ENCODE measurements at places on chromosomes 11 and 22. TPM values are rescaled to one million over a fixed set of nuclear protein-coding genes. Genes with fewer than 3 reads are reported as not detected.

GRK2 gene
- 31.0 TPM for total RNA-seq

CCDC89 gene
- not detected for total RNA-seq

OSM gene
- total RNA-seq: not detected

TRIM51 gene
- not detected for total RNA-seq

NRXN2 gene
- 0.54 TPM for total RNA-seq

LRRC55 gene
- total RNA-seq: 4.5 TPM

OR8J1 gene
- total RNA-seq: not detected

HMOX1 gene
- total RNA-seq: 50.7 TPM

MGAT3 gene
- total RNA-seq: 19.0 TPM

YWHAH gene
- 104 TPM for total RNA-seq

APOA4 gene
- total RNA-seq: 0.50 TPM

CTSW gene
- 0.59 TPM for total RNA-seq

SLCO2B1 gene
- 0.32 TPM for total RNA-seq

MUC5AC gene
- 0.49 TPM for total RNA-seq

EI24 gene
- 56.5 TPM for total RNA-seq

DNA sequence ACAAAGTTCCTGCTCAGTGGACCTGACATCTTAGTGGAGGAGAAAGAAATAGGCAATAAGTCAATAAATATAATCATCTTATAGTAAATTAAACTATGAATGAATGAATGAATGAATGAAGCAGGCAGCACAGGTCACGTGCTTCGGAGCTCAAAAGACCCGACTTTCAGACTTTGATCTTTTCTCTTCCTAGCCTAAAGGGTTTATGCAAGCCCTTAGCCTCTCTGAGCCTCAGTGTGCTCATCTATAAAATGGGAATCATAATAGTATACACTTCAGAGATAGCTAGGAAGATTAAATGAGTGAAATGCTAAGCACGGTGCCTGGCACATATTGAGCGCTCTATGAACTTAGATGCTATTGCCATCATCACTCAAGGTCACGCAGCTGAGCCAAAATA lies 7.5 kb downstream of the PVALB start:
- no peak for ATAC-seq

DNA sequence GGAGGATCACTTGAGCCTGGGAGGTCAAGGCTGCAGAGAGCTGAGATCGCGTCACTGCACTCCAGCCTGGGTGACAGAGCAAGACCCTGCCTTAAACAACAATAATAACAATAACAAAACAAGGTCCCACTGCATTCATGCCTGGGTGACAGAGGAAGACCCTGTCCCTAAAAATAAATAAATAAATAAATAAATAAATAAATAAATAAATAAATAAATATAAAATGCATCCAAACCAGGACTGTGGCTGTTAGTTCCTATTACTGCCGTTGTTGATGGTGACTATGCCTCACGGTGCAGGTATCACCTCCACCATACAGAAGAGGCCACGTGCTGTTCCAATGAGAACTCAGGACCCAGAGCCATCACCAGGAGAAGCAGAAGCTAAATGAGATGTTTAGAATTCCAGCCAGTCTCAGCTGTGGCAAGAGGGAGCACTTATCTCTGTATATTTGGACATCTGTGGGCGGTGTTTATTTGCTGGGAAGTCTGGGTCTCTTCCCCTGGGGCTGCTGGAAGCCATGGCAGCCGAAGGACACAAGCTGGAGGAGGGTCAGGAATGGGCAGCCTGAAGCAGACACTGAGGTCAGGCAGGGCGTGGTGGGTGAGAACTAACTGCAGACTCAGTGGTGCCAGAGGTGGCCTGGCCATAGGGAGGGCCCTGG lies 21.6 kb downstream of the C11orf86 start:
- no peak for ATAC-seq

DNA sequence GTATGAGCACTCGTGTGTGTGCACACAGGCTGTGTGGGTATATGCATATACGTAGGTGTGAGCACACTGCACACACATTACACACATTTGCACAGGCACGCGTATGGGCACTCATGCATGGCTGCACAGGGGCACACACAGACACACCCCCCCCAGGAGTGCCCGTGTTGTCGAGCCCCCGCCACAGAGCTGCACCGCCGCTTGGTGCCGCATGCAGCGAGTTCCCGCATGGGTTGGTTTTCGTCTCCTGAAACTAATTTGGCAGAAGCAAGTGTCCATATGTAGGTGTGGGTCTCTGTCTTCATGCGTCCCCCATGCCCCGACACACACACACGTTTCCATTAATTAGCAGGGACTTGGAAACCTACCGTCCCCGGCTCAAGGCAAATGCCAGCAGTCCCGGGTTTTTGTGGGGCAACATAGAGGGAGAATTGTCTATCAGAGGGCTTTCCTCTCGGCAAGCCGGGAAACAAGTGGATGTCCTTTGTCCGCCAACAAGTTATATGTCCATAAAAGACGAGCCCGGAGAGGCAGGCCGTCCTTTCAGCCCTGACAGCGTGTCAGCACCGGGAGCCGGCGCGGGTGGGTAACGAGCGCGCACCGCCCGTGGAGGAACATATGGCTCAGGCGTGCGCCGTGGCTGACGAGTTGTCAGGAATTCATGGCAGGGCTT lies 1291.7 kb downstream of the BRD1 start:
- ATAC-seq: no peak

DNA sequence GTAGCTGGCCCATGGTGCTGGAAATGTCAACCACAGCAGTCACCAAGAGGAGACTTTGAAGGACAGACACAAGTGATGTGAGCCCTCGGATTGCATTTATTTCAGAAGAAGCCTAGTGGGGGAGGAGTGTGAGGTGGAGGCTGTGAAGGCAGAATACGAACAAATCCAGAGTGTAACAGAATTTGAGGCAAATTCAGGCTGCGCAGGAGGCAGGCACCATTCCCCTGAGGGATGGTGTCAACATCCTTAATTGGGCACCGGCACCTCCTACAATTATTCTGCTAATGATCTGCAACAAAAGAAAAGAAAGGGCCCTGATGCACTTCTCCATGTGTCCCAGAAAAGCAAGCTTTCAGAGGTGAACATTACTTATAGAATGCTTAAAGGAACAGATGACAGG lies 32.2 kb downstream of the CWC15 start:
- no peak for ATAC-seq

DNA sequence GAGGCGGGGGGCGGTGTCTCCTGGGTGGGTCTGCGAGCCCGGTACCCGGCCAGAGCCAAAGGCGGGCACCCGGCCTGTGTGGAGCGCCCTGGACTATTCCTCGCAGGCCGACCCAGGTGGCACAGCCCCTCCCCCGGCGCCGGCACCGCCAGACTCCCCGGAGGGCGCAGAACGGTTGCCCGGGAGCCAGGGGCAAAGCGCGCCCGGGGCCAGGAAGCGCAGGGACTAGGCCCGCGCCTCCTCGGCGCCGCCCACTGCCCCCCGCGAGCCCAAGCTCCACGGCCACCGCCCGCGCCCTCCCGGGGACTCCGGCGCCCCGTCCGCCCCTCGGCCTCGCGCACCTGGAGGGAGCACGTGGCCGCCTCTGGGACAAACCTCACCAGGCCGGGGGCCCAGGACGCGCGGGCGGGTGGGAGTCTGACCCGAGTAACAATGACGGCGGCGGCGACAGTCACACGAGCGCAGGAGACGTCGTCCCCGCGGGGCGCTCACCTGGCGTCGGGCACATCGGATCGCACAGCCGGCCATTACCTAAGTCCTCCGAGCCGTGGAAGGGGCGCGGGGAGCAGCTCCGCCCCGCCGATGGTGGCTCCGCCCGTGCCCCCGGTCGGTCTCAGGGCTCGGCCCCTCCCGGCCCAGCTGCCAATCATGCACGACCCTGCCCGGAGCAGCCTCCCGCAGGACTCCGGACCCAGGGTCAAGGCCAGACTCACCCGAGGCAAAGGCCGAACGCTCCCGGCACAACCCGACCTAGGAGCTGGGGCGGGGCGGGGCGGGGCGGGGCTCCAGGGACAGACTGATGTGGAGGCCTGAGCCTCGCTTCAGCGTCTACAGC lies 7.4 kb downstream of the PLXNB2 start:
- peak; percentile 22 for ATAC-seq

DNA sequence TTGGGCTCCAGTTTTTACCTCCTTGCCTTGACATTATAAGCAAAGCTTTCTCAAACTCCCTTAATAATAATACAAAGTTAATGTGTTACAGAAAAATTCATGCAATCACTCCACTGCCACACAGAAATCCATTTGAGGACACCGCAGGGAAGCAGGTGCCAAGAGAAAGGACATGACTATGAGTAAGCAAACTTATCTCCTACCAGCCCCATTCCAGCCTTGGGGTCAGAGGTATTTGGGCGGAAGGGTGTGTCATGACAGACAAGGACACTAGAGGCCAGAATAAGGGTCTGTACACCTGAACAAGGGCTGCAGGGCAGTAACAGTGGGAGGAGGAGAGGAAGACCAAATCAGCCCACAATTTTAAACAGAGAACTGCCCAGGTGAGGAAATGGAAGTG lies 5.9 kb downstream of the GNG3 start:
- no peak for ATAC-seq

- ATAC-seq: no peak
Observed at GRCh38 chr11:116857316-116857715, 19.9 kb upstream of the APOA1 start.

- ATAC-seq: no peak
Observed at GRCh38 chr11:104443387-104443786, 279.4 kb upstream of the PDGFD start.

GRCh38 chr11:122538060-122538459 lies 117.5 kb upstream of the UBASH3B start:
- ATAC-seq: no peak

DNA sequence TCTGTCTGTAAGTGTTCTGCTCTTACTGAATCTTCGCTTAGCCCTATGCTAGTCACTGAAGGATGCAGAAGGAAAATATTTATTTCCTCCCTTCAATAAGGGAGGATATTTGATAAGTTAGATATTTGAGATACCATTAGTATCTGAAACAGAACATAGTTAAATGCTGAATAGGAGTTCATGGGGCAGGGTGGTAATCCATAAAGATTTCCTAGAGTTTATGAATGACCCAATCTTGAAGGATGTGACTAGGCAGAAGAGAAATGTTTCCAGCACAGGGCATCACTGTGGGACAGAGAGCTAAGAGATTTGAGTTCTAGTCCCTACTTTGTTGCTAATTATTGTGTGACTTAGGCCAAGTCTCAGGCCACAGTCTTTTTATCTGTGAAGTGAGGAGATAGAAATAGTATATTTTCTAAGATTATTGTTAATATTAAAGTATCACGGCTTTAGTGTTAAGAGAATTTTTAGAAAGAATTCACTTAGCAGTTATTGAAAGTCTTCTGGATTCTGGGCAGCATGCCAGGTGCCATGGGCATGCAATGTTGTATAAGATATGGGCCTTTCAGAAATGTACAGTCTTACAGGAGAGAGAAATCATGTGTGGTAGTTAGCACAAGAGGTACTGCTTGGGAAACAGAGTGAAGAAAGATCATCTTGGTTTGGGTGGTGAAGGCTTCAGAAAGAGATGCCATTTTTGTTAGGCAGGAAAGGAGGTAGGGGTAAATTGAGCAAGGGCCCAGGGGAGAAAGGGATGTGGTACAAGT lies 24.0 kb downstream of the SWAP70 start:
- no peak for ATAC-seq

GRCh38 chr22:44882226-44882905 lies 127.4 kb downstream of the PHF21B start:
- ATAC-seq: no peak

GRCh38 chr11:32259641-32260081 lies 168.8 kb downstream of the RCN1 start:
- peak; percentile 94 for ATAC-seq

GRCh38 chr11:102110761-102111010 lies 439 bp downstream of the YAP1 start:
- ATAC-seq: peak; percentile 50

GRCh38 chr11:85810521-85810870 lies 445 bp downstream of the SYTL2 start:
- ATAC-seq: no peak

GRCh38 chr11:12682288-12682687 lies 8.1 kb downstream of the TEAD1 start:
- no peak for ATAC-seq

GRCh38 chr11:46422588-46422987 lies 31.0 kb upstream of the CHRM4 start:
- no peak for ATAC-seq

GRCh38 chr11:2177076-2177475 lies 5.5 kb upstream of the TH start:
- ATAC-seq: no peak

GRCh38 chr22:37907036-37907954 lies 1.2 kb downstream of the MICALL1 start:
- no peak for ATAC-seq

- no peak for ATAC-seq
Observed at GRCh38 chr22:19876314-19876940, 21.8 kb upstream of the GNB1L start.

- ATAC-seq: no peak
Observed at GRCh38 chr11:116980136-116980793, 118.0 kb downstream of the SIK3 start.

DNA sequence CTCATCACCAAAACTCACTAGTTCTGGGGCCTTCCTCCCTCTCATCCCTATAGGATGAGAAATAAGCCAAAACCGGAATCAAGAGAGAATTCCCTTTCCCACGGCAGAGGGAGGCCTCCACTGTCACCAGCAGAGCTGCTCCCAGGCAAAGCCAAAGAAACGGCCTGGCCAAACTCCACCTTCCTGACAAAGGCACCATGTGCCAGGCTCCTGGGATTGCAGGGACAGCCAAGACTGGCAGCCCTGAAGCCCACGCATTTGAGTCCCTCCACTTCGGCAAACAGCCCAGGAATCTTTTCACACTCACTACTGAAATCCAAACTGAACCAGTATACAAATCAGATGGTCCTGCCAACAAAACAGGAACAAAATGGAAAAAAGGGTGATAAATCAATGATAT lies 6.1 kb downstream of the SMCO4 start:
- ATAC-seq: no peak

DNA sequence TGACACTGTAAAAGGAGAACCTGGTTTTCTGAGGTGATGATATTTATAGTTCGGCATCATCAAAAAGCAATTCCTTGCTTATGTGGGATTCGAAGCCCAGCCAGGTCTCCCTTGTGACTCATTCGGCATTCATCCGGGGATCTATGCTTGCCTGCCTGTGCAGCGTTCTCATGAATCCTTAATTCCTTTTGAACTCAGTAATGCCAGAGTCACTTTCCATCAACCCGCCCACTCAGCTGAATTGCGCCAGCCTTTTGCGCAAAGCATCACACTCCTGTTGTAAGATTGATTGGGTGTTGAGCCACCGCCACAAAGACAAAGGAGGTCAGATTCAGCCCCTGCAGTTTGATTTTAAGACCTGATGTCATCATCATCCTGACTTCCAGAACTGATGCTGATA lies 128.6 kb downstream of the SLC17A6 start:
- peak; percentile 98 for ATAC-seq

GRCh38 chr22:44962741-44963454 lies 46.9 kb downstream of the PHF21B start:
- no peak for ATAC-seq

- ATAC-seq: no peak
Observed at GRCh38 chr22:44777364-44777755, 25.0 kb downstream of the ARHGAP8 start.

GRCh38 chr11:102637731-102638130 lies 12.6 kb upstream of the MMP20 start:
- no peak for ATAC-seq
